ENCODE measurements at places on chromosomes 12 and 14.
A peak's percentile ranks its signal among the peaks of the same experiment; 100 is the strongest.

DNA sequence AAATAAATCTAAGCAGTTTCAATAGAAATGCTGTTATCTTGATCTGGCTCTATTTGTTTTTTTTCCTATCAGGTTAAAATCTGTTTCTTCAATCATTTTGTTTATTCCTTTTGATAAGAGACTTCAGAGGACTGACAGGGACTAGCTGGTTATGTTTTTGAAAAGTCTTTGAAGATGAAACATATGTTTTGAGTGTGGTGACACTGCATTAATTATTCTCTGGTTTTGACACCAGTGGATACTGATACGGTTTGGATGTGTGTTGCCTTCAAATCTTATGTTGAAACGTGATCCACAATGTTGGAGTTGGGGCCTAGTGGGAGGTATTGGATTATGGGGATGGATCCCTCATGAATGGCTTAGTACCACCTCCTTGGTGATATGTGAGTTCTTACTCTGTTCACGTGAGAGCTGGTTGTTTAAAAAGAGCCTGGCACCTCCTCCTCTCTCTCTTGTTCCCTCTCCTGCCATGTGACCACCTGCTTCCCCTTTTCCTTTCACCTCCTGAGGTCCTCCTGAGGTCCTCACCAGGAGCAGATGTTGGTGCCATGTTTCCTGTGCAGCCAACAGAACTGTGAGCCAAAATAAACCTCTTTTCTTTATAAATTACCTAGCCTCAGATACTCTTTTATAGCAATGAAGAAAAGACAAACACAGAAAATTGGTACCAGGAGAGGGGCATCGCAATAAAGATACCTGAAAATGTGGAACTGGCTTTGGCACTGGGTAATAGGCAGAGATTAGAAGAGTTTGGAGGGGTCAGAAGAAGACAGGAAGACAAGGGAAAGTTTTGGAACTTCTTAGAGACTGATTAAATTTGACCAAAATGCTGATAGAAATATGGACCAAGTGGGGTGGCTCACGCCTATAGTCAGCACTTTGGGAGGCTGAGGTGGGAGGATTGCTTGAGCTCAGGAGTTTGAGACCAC lies 23.0 kb downstream of the RASSF3 start:
- DNase-seq, result no peak

- no peak for DNase-seq
Observed at GRCh38 chr14:65976761-65977404, 509.3 kb upstream of the CCDC196 start.

DNA sequence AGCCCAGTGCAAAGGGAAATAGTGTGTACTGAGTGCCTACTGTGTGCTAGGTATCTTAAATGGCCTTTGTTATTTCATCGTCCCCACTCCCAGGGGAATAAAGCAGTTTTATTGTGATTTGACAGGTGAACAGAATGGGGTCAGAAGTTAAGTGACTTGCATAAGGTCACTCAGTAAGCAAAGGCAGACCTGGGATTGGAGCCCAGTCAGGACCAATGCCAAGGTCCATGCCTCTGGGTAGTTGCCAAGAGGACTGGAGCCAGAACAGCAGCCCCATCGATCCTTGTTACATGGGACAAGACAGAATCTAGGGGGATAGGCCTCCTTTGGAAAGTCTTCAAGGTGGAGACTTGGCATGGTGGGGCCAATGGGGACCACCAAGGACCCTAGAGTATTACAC lies 227.4 kb upstream of the PWP1 start:
- no peak for DNase-seq

DNA sequence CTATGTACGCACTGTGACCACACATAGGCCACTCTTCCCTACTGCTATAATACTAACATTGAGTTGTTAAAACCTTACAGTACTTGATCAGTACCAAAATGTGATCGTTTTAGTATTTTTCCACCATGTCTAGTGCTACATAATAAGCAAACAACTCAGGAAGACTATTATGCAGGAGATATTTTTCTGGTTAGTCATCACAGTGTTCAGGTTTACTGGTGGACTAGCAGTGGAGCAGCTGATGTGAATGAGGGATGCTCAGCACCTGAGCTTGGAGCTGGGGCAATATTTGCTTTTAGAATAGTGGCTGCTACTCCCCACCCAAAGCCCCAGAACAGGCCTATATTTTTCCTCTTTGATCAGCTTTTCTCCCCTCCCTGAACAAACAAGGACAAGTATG lies 513.1 kb downstream of the KCNH5 start:
- DNase-seq, result no peak

DNA sequence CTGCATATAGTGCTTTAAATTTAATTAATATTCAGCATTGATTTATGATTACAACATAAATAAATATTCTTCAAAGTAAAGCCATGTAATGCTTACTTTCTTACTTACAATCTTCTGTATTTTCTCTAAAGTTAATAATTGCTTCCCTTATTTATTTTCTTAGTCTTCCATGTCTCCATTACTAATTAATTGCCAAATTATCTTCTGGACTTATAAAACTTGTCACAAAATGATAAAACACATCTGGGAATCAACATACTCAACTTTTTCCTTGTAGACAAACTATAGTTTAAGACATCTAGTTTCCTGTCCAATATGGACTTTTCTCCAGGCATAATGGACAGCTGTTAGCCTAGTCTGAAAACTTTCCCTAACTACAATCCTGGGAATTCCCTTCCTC lies 466.6 kb downstream of the FLRT2 start:
- no peak for DNase-seq

DNA sequence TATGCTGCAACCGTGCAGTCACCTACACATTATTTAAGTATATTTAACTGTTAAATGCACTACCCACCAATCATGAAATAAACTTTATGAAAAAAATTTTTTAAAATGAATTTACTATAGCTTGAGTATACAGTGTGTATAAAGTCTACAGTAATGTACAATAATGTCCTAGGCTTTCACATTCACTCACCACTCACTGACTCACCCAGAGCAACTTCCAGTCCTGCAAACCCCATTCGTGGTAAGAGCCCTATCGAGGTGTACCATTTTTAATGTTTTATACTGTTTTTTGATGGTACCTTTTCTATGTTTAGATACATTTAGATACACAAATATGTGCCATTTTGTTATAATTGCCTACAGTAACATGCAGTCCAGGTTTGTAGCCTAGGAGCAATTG lies 48.1 kb downstream of the KLRG1 start:
- no peak for DNase-seq

DNA sequence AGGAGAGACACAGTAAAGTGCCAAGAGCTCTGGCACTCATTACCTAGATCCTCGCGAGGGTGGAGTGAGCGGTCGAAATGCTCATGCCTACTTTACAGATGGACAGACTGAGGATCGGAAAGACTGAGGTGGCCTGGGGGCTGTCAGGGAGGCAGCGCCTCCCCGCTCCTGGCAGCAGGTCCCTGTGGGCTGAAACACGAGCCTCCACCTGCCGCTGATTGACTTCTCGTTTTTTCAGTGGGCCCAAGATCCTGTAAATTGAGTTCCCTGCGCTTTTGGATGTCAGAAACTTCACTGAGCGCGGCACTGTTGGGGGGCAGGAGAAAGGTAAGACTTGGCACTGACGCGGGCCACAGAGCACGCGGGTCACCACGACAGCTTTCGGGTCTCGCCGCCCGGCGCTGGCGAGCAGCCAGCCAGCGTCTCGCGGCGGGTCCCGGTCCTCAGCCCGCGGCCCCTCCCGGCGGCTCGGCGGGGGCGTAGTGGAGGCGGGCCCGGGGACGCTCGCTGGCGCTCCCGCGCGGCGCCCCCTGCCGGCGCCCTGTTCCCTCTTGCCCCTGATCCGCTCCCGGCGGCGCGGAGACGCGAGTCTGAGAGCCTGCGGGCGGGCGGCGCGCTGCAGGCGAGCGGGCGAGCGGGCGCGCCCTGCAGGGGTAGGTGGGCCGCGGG lies 552 bp upstream of the SCN8A start:
- peak; percentile 69 for DNase-seq

DNA sequence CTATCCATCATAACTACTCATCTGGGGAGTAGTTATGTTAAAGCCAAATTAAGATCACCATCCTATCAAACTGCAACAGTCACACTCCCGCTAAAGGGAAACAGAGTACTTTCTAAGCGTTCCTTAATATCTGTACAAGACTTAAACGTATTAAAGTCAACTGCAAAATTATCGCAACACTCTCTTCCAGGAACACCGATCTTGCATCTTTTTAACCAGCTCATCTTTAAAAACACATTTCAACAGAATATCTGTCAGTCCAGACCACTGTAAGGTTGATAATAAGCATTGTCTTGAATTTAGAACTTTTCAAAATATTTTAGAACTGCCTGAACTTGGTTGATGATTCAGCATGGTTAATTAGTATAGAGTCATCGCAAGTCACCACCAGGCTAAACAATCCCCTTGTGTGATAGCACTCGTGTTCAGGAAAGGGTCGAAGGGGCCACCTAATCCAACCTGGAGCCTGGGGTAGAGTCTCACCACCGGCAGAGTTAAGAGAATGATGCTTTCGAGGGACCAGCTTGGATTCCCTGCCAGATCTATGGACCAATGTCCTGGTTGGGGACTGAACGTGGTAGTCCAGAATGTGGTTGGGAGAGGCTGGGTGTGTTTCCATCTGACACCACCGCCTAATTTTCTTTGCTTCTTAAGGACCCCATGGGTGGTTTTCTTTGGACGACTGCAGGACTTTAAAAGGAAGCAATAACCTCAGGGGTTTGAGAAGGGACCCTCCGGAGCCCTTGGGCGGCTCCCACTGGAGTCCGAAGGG lies 890 bp downstream of the SPTLC2 start:
- no peak for DNase-seq

DNA sequence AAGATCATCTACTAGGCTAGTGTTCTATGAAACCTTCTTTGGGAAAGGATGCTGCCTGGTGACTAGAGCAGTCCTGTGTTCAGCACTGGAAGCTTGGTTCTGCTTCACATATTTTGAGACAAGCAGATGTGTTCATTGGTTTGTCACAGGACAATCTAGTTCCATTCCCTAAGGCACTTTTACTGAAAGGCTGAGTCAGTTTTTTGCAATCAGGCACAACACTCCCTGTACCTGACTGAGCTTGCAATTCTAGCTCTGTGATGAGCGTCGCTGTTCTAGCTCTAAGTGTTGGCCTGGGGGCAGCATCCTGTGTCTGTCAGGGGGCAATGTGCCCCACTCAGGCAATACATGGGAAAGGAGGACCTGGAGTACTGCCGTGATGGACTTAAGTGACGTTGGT lies 144.4 kb downstream of the CAND1 start:
- DNase-seq, result no peak

DNA sequence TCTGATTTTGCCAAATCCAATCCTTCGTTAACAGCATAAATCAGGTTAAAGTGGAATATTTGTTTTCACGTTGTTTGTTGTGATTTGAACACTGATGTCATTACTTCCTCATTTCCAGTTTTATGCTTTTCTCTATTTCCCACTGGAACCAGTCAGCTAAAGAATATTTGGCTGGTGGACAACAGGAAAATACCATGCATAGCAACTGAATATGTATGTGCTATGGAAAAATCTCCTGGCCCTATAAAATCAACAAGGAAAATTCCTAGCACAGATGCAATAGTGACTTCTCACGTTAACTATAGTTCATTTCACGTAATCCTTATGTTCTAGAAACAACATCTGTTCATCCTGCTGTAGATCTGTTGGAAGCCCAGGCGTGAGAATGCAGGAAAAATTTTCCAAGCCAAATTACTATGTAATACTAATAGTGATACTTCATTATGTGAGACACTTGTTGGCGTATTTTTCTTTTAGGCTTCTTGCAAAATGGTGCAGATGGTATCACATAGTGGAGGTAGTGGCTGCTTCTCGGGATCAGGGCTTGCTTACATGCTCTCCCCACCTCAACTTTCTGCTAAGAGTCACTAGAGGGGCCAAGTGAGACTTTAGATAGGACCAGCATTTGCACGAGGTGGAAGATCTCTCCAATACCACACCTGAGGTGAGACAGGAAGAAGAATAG lies 86.3 kb upstream of the USP44 start:
- DNase-seq, result no peak

DNA sequence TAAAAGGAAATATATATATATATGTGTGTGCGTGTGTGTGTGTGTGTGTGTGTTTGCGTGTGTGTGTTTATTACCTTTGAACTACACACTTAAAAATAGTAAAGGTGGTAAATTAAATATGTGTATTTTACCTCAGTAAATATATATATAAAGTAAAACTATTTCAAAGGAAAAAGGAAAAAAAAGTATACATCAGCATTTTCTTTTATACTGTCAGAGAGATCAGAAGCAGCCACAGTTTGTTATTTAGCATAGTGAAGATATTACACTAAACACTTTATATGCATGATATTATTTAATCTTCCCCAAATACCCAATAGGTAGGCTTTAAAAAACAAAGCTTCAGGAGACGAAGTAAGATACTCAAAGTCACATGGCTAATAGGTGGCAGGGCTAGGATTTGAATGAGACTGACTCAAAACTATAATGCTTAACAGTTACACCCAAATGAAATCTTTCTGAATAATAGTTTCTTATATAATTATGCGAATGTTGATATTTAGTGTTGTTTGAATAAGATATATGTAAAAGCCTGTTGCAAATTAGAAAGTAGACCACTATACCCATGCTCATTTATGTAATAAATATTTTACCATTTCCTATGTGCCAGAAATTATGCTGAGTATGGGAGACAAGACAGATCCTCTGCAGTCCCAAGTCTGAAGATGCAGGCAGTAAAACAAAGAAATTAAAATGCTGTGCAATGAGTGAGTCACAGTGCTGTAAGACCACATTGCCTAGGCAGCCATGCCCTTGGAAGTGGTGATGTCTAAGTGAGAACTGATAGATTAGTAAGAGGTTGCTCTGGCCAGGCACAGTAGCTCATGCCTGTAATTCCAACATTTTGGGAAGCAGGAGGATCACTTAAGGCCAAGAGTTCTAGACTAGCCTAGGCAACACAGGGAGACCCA lies 66.1 kb downstream of the PDZRN4 start:
- no peak for DNase-seq

- no peak for DNase-seq
Observed at GRCh38 chr14:61150851-61151250, 130.3 kb downstream of the TMEM30B start.

DNA sequence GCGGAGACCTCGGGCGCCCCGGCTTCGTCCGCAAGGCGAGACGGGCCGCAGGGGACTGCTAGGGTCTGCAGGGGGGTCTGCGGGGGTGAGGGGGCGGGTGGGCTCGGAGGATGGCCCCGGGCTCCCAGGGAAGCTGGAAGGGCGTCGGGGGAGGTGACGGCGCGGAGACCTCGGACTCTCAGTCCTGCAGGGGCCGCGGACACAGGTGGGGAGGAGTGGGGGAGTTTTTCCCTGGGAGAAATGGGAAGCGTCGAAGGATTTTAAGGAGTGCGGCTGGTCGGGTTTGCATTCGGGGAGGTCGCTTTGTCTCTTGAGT lies 25.9 kb downstream of the ZBTB42 start:
- no peak for DNase-seq

- DNase-seq, result no peak
Observed at GRCh38 chr12:82754856-82755255, 68.2 kb downstream of the TMTC2 start.

- no peak for DNase-seq
Observed at GRCh38 chr12:121637231-121637914, 11.0 kb downstream of the ORAI1 start.

DNA sequence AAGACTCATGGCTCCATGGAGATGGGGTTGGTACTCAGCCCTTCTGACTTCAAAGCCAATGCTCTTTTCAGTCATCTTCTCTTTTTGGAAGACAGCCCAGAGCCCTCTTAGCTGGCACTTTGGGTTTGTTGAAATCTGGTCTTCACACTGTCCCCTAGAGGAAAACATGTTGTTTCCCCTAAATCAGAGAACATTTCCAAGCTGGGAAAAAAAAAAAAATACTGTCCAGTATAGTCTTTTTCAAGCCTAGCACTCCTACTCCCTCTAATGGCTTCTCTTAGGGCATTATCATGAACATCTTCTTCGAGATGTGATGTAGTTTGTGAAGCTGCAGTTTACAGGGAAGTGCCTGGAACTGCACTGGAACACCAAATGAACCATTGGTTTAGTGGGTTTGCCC lies 3.0 kb upstream of the ZC3H14 start:
- DNase-seq, result peak; percentile 29

Measured in NCI-H1105 (cell line).